ENCODE measurements at places on chromosomes 12 and 14.
A peak's percentile ranks its signal among the peaks of the same experiment; 100 is the strongest.

DNA sequence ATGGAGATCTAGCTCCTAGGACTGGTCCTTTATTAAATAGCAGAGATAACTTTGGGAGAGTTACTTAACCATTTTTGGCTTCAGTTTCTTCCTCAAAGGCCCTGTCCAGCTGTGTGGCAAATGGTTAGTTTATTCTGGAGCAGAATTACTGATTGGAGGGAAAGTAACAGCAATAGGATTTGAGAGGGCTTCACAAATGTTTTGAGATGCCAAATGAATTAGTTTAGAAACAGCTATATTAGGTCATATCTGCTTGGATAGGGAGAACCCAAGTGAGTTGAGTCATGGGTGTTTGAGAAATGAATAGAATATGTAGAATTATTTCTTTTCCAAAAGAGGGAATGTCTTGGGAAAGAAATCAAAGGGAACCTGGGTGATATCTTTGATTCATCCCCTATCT is 17.5 kb downstream of the RASSF3 start:
- no peak for DNase-seq
- H3K36me3 ChIP-seq: no peaks in the 10 kb centered on the region
- no peaks in the 10 kb centered on the region for H3K27me3 ChIP-seq

GRCh38 chr14:89422952-89423345 is 5.9 kb upstream of the FOXN3 start:
- H3K4me1 ChIP-seq: peaks cover 4% of the 10 kb centered on the region
- H3K27me3 ChIP-seq: no peaks in the 10 kb centered on the region
- H3K4me3 ChIP-seq: no peak overlapping the region

- no peak overlapping the region for H3K4me3 ChIP-seq
- peaks cover 7% of the 10 kb centered on the region for H3K36me3 ChIP-seq
- H3K4me1 ChIP-seq: 0 out of 2 replicates have a peak, but pooled peaks cover 5% of the 10 kb centered on the region
- DNase-seq: no peak
- no peaks in the 10 kb centered on the region for H3K27me3 ChIP-seq
Observed at GRCh38 chr14:22597265-22597664, 835 bp upstream of the ABHD4 start.

GRCh38 chr14:106556665-106557289 is 1030.4 kb downstream of the TMEM121 start:
- no peaks in the 10 kb centered on the region for H3K4me1 ChIP-seq
- no peak for DNase-seq
- no peak overlapping the region for H3K4me3 ChIP-seq
- H3K36me3 ChIP-seq: no peaks in the 10 kb centered on the region
- no peak overlapping the region for H3K27ac ChIP-seq

DNA sequence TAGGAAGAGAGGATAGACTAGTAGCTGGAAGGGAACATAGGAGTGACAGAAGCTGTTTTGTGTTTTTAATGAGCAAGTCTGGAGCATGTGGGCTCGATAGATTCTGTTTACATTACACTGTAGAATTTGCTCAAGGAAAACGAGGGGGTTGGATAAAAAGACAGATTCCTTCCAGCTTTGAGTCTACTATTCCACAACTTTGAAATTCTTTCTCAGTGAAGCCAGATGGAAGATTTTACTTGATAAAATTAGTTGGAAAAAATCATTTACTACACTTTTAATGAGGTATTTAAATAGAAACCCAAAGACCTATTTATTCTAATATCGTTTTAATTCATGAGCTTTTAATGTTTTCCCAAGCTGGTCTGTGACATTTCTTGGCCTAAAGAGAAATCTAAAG is 19.5 kb upstream of the EPS8 start:
- no peaks in the 10 kb centered on the region for H3K4me1 ChIP-seq
- H3K4me3 ChIP-seq: no peak overlapping the region
- no peaks in the 10 kb centered on the region for H3K36me3 ChIP-seq
- no peaks in the 10 kb centered on the region for H3K27me3 ChIP-seq
- no peak overlapping the region for H3K27ac ChIP-seq

DNA sequence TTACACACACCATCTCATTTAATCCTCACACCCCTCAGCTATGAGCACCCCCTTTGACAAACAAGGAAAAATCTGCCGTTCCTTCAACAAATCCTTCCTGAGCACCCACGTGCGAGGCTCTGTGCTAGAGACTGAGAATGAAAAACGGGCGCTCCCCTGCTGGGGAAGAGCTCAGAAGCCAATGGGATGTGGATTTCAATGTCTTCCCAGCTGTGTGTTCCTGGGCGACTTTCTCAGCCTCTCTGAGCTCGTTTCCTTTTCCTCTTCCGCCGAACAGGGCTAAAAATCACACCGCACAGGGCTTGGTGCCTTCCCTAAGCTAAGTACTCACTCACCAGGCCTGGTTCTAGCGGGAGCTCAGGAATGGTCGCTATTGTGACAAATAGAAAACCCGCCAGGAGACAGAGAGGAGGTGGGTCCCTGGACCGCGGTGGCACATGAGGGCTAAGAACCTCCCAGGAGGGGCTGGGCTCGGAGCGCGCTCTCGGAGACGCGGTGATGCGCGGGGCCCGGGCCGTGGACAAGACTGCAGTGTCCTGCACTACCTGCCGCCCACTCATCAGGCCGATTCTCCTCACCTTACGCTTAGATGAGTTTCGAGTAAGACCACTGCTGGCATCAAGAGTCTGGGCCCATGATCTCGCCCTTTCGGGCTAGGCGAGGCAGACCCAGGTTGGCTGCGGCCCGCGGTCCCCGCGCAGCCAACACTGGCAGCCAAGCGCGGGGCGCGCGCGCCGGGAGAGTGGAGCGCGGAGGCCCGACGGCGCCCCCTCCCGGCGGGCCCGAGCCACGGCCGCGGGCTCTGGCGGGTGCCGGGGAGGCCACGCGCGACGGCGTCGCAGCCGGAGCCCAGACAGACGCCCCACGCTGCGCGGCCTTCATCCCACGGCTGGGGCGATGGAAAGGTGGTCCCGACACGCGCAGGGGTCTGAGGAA is 17.0 kb downstream of the ZDHHC22 start:
- no peaks in the 10 kb centered on the region for H3K27me3 ChIP-seq
- H3K36me3 ChIP-seq: no peaks in the 10 kb centered on the region
- peaks cover 5% of the 10 kb centered on the region for H3K4me1 ChIP-seq
- H3K4me3 ChIP-seq: peak overlapping the region; percentile 35

- H3K27ac ChIP-seq: no peak overlapping the region
- no peaks in the 10 kb centered on the region for H3K4me1 ChIP-seq
- H3K4me3 ChIP-seq: peak overlapping the region; percentile 89
- no peaks in the 10 kb centered on the region for H3K36me3 ChIP-seq
- DNase-seq: no peak
Observed at GRCh38 chr12:12357719-12358461, 1.0 kb downstream of the BORCS5 start.

DNA sequence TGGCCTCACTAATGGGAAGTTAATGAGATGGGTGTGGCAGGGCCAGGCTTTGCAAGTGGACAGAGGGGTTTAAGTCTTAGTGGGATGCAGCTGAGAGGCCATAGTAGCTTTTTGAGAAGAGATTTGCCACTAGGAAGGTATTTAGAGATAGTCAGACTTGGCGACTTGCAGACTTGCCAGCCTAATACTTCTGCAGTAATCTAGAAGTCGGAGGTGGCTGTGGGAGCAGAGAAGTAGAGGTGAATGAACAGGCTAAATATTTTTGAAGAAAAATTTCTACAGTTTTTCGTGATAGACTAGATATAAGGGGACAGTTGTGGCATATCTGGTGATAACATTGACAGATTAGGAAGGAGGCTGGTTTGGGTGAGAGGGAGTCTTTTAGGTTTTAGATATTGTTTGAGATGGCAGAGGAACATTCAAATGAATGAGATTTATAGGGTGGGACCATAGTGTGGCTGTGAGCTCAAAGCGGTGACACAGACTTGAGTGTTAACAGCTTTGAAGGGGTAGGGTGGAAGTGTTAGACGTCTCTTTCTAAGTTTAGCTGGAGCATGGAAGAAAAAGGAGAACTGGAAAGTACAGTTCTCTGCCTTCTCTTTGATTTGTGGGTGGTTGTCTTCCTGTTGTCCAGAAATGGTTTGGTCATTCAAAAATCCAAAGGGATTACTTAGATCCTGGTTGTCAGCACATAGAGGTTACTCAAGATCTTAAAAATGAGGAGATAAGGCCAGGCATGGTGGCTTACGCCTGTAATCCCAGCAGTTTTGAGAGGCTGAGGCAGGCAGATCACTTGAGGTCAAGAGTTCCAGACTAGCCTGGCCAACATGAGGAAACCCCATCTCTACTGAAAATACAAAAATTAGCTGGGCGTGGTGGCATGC is 44.9 kb downstream of the MAPKAPK5 start:
- H3K4me1 ChIP-seq: no peaks in the 10 kb centered on the region
- H3K36me3 ChIP-seq: peaks cover 30% of the 10 kb centered on the region
- no peaks in the 10 kb centered on the region for H3K27me3 ChIP-seq
- H3K27ac ChIP-seq: no peak overlapping the region
- no peak for DNase-seq
- no peak overlapping the region for H3K4me3 ChIP-seq

GRCh38 chr12:7716381-7716780 is 5.1 kb downstream of the DPPA3 start:
- no peak overlapping the region for H3K27ac ChIP-seq
- no peaks in the 10 kb centered on the region for H3K36me3 ChIP-seq
- no peak overlapping the region for H3K4me3 ChIP-seq
- no peak for DNase-seq
- H3K27me3 ChIP-seq: no peaks in the 10 kb centered on the region
- H3K4me1 ChIP-seq: no peaks in the 10 kb centered on the region

DNA sequence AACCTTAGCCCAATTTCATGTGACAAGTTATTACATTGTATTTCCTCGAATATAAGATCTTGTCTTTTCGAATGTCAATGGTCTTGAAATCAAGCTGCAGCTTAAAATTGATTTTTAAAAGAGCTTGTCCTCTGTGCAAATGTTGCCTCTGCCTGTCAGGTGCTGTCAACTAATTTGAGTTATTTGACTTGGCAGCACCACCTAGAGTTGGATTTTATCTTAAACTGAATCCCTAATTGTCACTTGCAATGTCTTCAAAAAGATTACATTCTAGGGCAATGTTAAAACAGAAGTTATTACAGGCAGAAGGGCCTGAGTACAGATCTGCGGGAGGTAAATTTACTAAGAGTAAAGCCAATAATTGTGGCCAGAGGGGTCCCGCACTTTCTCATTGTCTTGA is 26.2 kb upstream of the TUNAR start:
- no peaks in the 10 kb centered on the region for H3K4me1 ChIP-seq
- DNase-seq: no peak
- no peak overlapping the region for H3K4me3 ChIP-seq
- no peak overlapping the region for H3K27ac ChIP-seq
- H3K27me3 ChIP-seq: no peaks in the 10 kb centered on the region

GRCh38 chr12:116594325-116595038 is 35.3 kb downstream of the MAP1LC3B2 start:
- no peak overlapping the region for H3K4me3 ChIP-seq

- DNase-seq: no peak
- no peak overlapping the region for H3K4me3 ChIP-seq
- H3K36me3 ChIP-seq: no peaks in the 10 kb centered on the region
- H3K27me3 ChIP-seq: no peaks in the 10 kb centered on the region
- H3K4me1 ChIP-seq: peaks cover 1% of the 10 kb centered on the region
- no peak overlapping the region for H3K27ac ChIP-seq
Observed at GRCh38 chr12:63918800-63919300, 74.3 kb downstream of the SRGAP1 start.

GRCh38 chr12:33653362-33653761 is 213.7 kb upstream of the SYT10 start:
- DNase-seq: no peak
- H3K36me3 ChIP-seq: no peaks in the 10 kb centered on the region
- H3K4me3 ChIP-seq: no peak overlapping the region
- H3K27ac ChIP-seq: no peak overlapping the region

DNA sequence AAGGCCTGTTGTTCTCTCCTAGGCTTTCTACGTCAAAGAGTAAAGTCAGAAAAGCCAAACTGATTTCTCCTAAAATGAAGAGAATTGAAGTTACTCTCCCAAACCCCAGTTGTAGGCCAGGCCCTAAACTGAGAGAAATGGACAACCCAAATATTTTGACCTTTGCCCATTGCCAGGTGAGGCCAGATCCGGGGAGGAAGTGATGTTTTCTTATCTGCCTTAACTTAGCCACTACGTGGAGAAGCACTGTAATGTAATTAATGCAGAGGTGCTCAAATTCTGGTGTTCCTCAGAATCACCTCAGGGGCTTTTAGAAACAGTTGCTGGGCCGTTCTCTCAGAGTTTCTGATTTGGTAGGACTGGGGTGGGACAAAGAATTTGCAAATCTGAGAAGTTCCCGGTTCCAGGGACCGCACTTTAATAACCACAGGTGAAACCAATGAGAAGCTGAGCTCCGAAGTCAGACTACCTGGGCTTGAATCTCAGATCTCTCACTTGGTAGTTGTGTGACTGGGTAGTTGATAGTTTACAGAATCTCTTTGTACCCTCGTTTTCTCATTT is 73.2 kb downstream of the ETV6 start:
- H3K36me3 ChIP-seq: no peaks in the 10 kb centered on the region
- peaks cover 4% of the 10 kb centered on the region for H3K4me1 ChIP-seq
- H3K4me3 ChIP-seq: no peak overlapping the region
- no peak for DNase-seq
- no peak overlapping the region for H3K27ac ChIP-seq
- no peaks in the 10 kb centered on the region for H3K27me3 ChIP-seq

DNA sequence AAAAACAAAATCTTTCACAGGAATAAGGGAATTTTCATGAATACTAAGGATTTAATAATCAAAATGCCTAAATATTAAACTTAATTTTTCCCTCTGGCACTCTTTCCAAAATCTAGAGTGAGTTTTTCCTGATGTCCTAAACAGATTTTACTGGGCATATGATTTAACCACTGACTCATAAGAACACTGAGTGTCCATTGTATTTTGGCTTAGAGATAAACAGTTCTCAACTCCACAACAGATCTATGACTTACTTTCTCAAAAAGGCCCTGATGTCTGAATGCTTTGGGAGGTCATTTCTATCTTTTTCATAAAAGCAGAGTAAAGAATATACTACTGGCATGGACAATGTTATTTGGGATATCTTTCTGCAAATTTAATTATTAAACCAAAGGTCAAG is 15.0 kb downstream of the TMBIM4 start:
- H3K36me3 ChIP-seq: no peaks in the 10 kb centered on the region
- no peaks in the 10 kb centered on the region for H3K4me1 ChIP-seq
- no peaks in the 10 kb centered on the region for H3K27me3 ChIP-seq
- H3K27ac ChIP-seq: no peak overlapping the region
- no peak for DNase-seq
- H3K4me3 ChIP-seq: no peak overlapping the region

DNA sequence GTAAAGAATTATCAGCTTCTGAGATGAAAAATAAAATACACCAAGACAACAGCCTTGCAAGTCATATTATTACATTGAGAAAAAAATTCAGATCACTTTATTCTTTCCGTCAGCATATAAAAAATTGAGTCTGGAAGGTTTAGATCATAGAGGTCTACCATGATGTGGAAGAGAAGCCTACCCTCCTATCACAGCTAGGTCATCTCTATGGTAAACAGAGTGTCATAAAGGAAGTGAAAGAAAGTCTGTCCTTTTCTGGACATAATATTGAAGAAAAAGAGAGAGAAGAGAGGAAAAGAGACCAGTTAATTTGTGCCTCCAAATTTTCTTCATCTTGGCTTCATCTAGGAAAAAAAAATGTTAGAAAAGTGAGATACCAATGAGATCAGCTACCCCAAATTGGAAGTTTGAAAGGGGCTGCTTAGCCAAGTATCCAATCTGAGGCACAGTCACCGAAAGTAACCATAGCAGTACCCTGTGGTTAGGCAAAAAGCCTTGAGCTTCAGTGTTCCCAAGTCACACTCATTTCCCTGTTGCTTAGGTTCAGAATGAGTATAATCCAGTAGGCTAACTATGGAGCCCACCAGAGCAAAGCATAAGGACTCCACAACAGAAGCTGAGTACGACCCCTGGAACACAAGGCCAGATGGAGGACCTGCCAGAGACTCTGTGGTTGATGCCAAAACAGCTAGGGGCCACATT is 38.1 kb downstream of the DUSP6 start:
- H3K27ac ChIP-seq: no peak overlapping the region
- H3K4me3 ChIP-seq: no peak overlapping the region
- H3K4me1 ChIP-seq: no peaks in the 10 kb centered on the region
- H3K36me3 ChIP-seq: no peaks in the 10 kb centered on the region
- H3K27me3 ChIP-seq: no peaks in the 10 kb centered on the region
- DNase-seq: no peak

Measured in iPS DF 6.9 (cell line).